ENCODE measurements at places on chromosomes 1 and 21.
A peak's percentile ranks its signal among the peaks of the same experiment; 100 is the strongest.

DNA sequence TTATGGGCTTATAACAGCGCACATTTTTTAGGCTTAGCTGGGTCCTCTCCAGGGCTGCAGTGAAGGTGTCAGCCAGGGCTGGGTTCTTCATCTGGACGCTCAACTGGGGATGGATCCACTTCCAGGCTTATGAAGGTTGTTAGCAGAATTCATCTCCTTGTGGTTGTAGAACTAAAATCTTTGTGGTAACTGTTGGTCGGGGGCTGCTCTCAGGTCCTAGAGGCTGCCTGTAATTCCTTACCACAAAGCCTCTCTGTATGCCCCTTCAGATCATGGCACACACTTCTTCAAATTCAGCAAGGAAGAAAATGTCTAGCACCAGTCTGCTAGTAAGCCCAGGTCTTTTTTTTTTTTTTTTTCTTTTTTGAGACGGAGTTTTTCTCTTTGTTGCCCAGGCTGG lies 40.9 kb upstream of the EPS8L3 start:
- DNase-seq, result no peak

- DNase-seq, result no peak
Observed at GRCh38 chr1:176110203-176110602, 96.9 kb downstream of the COP1 start.

GRCh38 chr1:13607002-13607401 lies 23.4 kb downstream of the PDPN start:
- DNase-seq, result no peak

- no peak for DNase-seq
Observed at GRCh38 chr1:16249596-16250241, 12.7 kb upstream of the CPLANE2 start.

DNA sequence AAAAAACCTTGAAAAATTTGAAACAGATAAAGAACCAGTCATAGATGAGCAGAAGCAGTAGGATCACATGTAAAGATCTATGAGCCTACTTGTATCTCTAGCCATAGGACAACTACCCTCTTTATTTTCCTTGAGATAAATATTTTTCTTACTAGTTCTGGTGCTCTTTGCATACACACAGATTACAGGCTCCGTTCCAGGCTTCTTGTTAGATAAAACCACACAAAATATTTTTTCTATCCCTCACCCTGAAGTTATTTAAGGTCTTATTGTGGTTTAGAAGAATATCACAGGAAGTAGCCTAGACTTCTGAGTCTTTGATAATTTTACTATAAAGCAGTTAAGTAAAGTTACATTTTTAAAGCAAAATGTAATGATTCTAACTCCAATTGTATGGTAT lies 512.2 kb downstream of the NEGR1 start:
- DNase-seq, result no peak

GRCh38 chr1:37628026-37628556 lies 6.6 kb downstream of the RSPO1 start:
- no peak for DNase-seq

GRCh38 chr1:244651956-244652622 lies 837 bp upstream of the DESI2 start:
- DNase-seq, result no peak

GRCh38 chr1:181296180-181296579 lies 187.1 kb upstream of the CACNA1E start:
- DNase-seq, result peak; percentile 28

DNA sequence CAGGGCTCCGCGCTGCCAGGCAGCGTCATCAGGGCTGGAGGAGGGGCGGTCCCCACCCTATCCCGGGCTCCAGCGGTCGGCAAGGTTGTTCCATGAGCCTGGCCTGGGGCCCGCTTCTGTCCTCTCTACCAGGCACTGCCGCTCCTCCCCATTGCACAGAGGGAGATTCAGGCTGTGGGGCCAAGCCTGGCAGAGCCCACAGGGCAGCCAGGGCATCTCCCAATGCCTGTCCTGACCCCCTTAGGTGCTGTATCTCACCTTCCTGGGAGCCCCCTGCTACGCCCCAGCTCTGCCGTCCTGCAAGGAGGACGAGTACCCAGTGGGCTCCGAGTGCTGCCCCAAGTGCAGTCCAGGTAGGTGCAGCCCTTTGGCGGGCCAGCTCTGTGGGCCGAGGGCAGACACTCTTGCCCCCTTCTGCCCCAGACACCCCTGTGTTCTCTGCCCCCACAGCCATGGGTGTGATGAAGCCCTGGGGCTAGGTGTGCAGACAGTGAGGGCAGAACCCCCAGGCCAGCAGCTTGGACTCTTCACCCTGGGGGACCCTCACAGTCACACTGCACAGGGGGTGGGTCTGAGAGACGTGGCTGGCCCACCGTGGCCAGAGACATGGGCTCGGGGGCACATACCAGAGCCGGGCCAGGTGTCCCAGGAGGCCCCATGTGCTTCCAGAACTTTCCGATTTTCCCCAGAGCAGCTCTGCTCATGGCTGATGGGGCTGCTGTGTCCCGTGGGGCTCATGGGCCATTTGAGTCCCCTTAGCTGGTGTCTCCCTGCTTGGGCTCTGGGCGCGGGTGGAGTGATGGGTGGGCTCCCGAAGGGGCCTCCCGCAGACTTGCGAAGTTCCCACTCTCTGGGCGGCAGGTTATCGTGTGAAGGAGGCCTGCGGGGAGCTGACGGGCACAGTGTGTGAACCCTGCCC lies 1.6 kb downstream of the TNFRSF14 start:
- DNase-seq, result no peak

DNA sequence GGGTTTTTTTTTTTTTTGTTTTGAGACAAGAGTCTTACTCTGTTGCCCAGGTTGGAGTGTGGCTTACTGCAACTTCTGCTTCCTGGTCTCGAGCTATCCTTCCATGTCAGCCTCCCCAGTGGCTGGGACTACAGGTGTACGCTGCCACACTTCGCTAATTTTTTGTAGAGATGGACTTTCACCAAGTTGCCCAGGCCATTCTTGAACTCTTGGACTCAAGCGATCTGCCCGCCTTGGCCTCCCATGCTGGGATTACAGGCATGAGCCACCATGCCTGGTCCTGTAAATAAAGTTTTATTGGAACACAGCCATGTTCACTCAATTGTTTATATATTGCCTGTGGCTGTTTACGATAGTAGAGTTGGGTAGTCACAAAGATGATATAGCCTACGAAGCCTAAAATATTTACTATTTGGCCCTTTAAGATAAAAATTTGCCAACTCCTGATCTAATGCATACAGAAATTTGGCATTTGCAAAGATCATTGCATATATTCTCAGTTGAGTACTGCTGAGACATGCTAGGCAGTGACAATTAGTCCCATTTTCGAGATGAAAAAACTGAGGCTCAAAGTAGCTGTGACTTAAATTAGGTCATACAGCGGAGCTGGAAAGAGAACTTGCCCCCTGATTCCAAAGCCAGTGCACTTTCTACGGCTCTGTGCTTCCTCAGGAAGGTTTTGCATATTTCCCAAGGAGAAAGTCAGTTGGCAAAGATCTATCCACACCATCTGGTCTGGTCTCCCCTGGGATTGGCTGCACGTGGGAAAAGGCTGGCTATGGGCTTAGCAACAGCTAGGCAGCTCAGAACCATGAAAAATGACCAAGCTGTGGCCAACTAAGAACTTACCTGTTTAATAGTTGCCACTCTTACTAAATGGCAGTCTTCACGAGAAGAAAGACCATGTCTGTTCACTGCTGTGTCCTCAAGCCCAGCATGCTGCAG lies 19.4 kb downstream of the MECR start:
- DNase-seq, result peak; percentile 81

- DNase-seq, result no peak
Observed at GRCh38 chr1:160522622-160523345, at the start of gene SLAMF6. Gene SLAMF6 (minus strand): TSS chr1:160523255. CDS start chr1:160523192, 63 bp downstream.

GRCh38 chr1:66598670-66599069 lies 64.7 kb downstream of the SGIP1 start:
- DNase-seq, result no peak

DNA sequence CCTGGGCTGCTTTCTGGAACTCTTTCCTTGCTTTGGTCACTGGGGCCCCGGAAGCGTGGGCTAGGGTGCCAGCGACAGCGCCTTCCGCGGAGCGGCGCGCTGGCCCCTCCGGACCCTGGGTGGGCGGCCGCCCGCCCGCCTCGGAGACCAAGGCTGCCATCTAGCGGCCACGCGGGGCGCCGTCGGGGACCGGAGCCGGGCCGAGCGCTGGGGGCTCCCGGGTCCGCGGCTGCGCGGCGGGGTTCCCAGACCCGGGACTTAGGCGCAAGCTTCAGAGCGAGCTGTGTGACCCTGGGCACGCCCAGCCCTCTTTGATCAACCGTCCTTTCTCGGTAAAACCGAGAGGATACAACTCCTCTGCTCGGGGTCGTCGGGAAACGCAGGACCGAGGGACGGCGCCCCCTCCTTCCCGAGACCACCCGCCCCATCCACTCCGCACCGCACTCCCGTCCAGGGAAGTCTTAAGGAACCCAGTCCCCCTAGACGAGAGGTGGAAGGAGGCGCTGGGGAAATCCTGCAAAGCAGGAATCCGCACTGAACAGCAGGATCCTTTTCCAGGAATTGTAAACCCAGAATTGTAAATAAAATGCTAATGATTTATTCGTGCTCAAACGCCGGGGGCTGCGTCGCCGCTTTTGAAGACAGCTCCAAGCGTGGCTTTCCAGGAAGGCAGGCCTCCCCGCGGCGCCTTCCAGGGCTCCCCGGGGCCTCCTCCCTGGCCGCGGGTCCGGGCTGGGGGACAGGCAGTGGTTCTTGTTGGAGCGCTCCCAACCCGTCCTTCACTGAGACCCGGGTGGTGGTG lies 41.2 kb downstream of the RRAGC start:
- DNase-seq, result peak; percentile 81

DNA sequence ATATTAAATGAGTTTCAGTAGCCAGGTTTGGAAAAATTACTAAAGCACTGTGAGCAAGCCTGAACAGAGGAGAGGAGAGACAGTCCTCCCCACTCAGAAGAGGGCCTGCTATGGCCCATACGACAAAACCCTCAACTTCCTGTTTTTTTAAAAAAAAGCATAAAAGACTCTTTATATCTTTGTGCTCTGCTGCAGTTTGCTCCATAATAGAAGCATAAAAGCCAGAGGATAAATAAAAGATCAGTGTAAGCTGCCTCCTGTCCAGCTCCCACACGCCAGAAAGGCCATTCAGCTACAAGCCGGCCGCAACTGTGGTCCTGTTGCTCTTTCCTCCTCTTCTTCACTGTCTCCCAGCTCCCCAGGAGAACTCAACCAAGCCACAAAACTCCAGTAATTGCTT lies 37.8 kb downstream of the NID1 start:
- DNase-seq, result no peak

GRCh38 chr1:216614011-216614934 lies 109.0 kb downstream of the ESRRG start:
- no peak for DNase-seq

- no peak for DNase-seq
Observed at GRCh38 chr1:14909920-14910460, 243.6 kb upstream of the TMEM51 start.

- DNase-seq, result no peak
Observed at GRCh38 chr1:156664767-156665411, 12.3 kb downstream of the NES start.

DNA sequence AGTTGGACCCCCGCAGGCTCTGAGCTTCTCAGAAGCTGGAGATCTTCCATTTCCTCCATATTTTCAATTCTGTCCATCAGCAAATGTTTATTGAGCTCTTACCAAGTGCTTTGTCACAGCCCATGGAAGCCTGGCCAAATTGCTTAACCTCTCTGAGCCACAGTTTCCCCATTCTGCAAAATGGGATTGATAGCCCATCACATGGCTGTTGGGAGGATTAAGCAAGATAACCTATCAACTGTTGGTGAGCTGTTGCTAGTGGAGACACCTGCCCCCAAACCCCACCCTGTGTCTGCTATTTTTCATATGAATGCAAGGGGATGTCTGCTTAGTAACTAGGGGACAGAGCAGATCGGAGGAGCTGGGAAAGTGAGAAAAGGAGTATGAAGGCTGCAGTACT lies 38.3 kb downstream of the CD34 start:
- DNase-seq, result no peak

- peak; percentile 91 for DNase-seq
Observed at GRCh38 chr21:17454315-17455027, 58.4 kb upstream of the CXADR start.

DNA sequence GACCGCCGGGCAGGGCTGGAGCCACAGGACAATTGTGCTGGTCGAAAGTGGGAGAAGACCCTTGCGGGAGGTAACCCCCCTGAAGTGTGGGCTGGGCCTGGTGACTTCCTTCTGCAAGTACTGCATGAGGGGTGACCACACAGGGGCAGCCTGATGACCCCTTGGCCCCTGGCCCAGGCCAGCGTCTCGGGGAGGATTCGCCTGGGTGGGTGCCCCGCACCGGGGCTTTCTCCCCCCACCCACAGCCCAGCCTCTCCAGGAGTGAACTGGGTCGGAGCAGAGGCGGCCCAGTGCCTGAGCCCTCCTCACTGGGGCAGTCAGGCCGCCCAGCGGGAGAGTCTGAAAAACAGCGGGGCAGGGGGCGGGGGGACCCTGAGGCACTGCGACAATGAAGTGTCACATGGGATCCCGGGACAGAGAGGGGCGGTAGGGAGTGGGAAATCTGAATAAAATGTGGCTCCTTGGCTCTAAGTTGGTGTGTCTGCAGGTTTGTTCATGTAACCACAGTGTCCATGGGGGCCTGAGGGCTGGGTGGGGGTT lies 1.6 kb upstream of the DNMT3L start:
- DNase-seq, result no peak

DNA sequence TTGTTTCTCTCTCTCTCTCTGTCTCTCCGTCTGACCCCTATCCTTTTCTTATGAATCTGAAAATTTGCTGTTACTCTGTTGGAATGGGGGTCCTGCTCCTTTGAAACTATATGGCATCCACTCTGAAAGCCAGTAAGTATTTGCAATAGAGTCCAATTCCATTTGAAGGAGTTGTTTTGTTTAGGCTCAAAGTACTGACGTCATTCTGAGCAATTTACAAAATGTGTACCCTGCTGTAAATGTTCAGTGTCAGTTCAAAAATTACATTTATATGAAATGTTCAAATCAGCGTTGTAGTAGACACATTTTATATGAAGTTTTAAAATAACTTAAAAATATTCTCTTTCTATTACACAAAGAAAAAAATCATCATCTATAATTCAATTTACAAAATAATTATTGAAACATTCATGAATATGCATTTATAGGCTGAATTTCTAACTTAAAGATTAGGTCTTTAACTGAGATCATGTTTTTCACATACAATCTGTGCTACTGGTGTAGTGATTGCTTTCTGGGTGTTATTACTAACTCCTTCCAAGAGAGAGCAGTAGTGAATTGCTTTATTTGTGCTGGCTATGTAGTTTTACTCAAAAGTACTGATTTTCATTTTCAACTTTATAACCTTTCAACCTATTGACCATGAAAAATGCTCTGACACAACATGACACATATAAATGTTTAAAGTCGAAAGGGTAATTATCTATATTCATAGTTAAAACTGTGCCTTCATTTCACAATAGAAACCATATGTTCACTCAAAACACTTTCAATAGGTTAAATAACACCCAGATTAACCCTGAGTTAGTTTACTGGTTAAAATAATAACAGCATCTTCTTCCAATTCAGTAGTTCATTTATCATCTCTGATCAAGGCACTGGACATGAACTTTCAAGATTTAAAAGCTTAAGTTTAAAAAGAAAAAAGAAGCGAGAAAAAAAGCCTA lies 253.1 kb upstream of the ADGRL4 start:
- peak; percentile 2 for DNase-seq
